NCI-H1417 (cell line): ENCODE measurements at places on chromosomes 7 and 10.
A peak's percentile ranks its signal among the peaks of the same experiment; 100 is the strongest.

DNA sequence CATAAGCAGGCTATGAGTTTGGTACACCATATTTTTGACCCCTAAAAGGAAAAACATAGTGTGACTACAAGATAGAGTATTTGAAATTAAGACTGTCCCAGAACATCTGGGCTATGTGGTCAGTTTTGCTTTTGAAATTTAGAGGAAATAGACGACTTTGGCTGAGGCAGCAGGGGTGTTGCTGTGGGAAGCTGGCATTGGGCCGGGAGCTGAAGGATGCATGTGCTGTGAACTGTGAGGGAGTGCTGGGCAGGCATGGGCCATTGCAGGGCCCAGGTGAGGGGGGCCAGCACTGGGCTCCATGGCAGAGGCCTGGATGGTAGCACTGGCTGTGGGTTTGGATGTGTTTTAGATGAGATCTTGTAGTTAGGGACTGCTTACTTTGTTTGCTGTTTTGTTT is 168.3 kb downstream of the BMPER start:
- DNase-seq: no peak

DNA sequence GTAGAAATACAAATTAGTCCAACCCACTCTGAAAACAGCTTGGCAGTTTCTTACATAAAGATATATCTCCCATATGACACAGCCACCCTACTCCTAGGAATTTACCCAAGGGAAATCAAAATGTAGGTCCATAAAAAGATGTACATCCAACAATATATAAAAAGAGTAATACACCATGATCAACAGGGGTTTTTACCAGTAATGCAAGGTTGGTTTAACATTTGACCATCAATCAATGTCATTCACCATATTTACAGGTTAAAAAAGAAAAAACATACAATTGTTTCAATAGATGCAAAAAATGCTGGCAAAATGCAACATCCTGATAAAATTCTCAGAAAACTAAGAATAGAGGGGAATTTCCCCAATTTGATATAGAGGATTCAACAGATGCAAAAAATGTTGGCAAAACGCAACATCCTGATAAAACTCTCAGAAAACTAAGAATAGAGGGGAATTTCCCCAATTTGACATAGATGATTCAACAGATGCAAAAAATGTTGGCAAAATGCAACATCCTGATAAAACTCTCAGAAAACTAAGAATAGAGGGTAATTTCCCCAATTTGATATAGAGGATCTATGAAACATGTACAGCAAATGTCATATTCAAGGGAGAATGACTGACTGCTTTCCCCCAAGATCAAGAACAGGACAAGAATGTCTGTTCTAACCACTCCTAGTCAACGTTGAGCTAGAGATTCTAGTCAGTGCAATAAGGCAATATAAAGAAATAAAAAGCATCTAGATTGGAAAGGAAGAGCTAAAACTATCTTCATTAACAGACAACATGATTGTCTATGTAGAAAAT is 13.7 kb downstream of the ADAP1 start:
- no peak for DNase-seq

DNA sequence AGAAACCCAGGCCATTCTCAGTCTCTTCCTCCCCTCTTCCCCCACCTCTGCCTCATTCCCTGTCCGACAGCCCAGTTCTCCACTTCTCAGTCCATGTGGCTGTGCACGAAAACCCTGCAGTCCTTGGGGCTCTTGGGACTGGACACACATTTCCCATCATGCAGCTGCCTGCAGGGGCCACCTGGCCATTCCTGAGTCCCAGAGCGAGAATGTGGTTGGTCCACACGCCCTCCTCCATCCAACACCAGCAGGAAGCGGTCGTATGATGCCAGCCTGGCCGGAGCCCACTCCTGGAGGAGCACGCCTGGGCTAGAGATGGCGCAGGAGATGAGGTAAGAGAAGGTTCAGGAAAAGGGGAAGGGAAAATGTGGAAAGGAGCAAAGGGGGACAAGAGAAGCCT is 222.5 kb downstream of the USP6NL start:
- no peak for DNase-seq

DNA sequence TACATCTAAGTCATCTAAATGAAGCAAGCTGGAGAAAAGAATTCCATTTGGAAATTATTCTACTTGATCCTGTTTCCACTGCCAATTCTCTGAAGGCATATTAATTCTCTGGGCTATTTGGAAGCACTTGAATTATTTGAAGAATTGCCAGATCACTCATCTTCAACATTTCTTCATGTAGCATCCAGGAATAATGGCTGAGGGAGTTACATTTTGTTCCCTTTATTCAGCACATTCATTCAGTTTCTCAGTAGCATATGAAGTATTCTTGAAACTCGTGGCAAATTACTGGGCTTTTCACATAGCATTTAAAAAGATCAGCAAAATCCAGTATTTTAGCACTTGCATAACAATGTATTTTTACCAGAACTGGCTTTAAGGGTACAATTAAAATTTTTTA is 127.1 kb upstream of the VIPR2 start:
- DNase-seq: no peak

DNA sequence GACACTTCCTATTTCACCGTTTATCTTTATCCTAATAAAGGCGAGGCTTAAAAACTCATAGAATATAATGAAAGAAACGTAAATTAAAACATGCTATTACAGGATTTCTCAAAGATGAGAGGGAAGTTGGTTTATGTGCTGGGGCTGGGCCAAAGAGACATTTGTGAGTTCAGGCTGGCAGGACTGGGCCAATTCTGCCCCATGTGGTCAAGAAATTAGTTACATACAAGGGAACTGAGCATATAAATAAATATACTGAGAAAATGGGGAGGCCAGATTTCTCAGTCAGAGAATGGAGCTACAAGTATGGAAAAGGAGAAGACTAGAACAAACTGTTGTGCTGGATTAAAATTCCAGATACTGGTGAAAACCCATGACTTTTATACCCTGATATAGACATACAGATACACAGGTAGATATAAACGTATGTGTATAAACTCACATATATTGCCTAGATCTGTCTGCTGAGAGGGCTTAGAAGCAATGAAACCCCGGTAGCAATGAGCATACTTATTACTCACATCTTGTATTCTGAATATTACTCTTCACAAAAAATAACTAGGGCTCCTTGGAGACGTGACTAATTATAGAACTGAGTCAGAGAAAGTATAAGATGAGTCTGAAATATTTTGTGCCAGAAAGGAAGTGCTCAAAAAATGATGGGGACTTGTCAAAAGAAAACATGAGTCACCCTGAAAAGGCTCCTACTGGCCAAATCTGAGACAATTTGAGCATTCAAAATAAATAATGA is 155.7 kb upstream of the FGFR2 start:
- DNase-seq: no peak

- DNase-seq: no peak
Observed at GRCh38 chr7:116738378-116738777, 66.4 kb downstream of the MET start.

- no peak for DNase-seq
Observed at GRCh38 chr10:113027574-113028455, 77.8 kb downstream of the TCF7L2 start.

DNA sequence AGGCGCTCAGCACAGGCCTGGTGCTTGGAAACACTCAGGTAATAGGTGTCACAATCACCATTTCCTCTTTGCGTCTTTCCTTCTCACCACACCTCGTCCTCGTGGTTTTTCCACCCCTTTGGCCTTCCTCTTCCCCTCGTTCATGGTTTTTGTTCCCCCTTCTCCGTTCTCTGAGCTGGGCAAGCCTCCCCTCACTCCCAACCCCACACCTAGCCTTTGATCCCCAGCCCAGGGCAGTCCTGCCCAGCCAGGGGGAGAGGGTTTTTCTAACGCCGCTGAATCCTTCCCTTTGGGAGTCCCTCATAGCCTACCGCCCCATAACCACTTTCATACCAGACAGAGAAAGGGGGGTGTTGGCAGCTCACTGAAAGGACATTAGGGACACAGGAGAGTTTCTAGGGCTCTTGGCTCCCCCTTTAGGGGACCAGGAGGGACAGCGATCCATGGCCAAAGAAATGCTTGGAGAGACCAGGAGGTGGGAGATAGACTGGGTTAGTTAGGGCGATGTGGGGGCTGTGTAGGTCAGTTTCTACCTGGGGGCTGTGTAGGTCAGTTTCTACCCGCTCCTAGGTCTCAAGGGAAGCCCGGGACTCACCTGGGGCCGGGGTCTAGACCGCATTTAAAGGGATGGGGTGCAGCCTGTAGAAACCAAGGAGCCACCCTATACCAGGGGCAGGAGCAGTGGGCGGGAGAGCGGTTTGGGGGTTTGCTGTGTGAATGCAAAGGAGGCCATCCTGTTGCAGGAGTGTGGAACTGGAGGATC is 1.4 kb downstream of the EPHB4 start:
- peak; percentile 38 for DNase-seq

DNA sequence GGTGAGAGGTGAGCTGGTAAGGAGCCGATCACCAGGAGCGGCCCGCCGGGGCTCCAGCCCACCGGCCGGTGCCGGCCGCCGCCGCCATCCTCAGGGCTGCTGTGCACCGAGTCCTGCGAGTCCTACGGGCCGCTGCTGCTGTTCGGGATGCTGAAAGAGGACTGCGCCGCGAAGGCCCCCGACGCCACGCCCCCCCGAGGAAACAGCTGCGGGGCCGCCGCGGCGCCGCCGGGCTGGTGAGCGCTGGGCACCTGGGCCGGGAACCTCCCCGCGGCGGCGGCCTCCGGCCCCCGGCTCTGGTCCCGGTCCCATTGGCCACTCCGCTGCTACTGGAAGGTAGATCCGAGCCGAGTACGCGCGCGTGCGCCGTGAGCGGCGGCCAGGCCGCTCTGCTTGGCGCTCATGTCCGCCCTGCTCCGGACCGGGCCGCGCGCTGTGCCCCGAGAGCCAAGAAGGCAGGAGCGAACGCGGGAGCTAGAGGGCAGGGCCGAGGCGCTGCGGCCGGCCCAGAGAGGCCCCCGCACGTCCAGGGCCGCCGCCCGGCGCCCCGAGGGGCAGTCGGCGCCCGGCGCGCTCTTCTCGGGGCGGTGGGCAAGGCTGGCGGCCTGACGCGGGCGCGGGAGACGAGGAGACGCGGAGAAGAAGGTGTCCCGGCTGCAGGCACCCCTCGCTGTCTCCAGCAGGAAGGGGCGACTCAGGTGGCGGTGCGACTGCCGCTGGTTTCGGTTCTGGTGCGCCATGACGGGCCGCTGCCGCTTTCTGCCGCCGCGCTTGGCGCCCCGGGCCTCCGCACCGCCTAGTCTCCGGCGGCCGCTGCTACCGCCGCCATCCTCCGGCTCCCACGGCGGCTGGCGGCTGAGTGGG is 121.3 kb upstream of the WIPF3 start:
- peak; percentile 96 for DNase-seq

GRCh38 chr7:23333671-23334246 is 34.6 kb downstream of the MALSU1 start:
- DNase-seq: no peak

- no peak for DNase-seq
Observed at GRCh38 chr7:147586526-147586925, 1004.0 kb upstream of the C7orf33 start.

GRCh38 chr10:43573250-43574000 is 991 bp downstream of the ZNF239 start:
- no peak for DNase-seq

DNA sequence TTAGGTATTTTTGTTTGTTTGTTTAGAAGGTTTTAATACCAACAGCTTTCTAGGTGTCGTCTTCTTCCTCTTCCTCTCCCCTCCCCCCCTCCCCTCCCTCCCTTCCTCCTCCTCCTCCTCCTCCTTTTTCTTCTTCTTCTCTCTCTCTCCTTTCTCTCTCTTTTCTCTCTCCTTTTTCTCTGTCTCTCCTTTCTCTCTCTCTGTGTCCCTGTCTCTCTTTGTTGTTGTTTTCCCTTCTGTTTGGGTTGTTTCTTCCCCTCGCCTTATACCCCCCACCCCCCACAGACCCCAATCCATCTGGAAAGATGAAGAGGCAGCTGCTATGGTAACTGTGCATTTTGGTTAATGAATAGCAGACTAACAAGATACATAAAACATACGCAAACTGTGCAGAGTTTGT is 75.5 kb downstream of the BTRC start:
- DNase-seq: no peak

DNA sequence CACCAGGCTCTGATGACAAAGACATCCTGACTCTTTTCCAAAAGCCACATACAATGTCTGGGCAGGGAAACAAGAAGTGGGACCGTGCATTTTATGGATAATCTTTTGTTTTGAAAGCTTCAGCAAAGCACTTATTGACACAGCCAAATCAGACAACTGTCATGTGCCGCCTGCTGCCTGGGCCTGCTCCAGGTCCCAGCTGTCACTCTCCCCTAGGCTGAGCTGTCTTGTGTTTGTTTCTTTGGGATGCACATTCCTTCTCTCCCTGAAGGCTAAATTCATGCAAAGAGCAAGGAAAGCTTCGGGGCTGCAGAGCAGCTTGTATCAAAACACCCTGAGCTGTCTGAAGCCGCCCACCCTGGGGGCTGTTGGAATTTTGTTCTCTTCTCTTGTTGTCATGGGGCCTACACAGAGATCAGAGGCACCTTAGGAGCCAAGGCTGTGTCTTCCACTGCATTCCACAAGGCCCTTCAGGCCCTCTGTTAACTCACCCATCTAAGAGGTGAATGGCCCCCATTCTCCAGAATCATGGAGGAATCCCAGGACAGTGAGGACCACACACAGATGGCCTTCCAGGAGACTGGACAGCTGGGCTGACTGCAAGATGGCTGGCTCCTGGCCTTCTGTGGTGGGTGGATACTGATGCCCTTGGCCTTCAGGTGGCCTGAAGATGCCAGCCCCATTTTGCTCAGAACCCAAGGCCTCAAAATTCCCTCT is 17.8 kb upstream of the SLC18A2 start:
- DNase-seq: no peak

- no peak for DNase-seq
Observed at GRCh38 chr7:19322002-19322401, 176.8 kb upstream of the FERD3L start.

GRCh38 chr10:115082506-115082905 is 10.7 kb upstream of the ATRNL1 start:
- no peak for DNase-seq

- peak; percentile 15 for DNase-seq
Observed at GRCh38 chr7:1400371-1400770, 58.9 kb downstream of the MICALL2 start.

DNA sequence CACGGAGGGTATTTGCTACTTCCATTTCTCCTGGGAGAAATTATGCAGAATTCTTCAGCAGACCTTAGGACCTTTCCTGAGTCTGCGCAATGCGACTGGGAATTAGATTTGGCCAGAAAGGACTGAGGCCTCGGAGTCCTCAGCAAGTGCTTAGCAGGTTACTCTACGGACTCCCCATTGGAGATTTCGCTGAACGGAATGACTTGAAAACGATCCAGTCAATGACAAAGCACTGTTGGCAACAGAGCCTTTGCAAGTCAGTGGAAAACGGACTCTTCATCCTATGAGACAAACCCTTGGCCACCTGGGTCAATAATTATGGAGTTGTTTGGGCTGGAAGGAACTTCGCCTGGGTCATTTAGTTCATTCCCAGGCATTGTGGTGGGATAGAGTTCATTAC is 107.4 kb downstream of the FAM204A start:
- DNase-seq: no peak

GRCh38 chr7:6175645-6176044 is 96.8 kb downstream of the CYTH3 start:
- no peak for DNase-seq
